ENCODE measurements at places on chromosomes 16 and 17.

GRCh38 chr16:1681032-1681431 is 3.0 kb downstream of the JPT2 start:
- DNase-seq, result no peak

GRCh38 chr16:84847564-84848355 is 28.0 kb downstream of the CRISPLD2 start:
- DNase-seq, result no peak

DNA sequence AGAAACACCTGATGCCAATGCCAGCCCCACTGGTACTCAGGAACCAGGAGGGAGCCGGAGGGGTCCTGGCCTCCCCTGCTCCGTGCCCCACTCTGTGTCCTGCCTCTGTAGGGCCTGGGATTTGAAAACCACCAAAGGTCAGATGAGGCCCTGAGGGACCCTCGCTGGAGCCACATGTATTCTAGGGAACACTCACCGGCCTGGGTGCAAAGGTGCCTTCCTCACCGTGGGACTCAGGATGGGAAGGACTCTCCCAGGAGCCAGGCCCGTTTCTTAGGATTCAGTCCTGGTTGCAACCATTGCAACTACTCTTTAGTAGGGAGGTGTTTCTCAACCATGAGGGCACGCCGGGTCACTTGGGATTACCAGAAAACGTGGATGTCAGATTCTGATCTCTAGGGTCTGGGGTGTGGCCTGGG is 74.6 kb downstream of the N4BP1 start:
- DNase-seq, result no peak

DNA sequence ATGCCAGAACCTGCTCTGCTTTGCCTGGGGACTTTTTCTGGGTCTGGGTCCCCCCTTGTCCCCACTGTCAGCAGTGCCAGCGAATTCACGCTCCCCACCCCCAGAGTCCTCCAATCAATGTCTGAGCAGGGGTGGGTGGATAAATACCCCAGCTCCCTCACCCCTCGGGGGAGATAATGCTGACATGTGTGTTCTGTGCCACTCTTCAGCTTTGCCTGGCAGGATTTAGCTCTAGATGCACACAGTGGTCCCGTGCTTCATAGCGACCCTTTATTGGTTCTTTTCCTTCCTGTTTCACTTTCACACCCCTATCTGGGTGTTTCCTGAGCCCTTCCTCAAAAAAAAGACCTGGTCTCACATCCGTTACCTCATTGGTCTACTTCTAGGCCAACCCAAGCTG is 277.0 kb downstream of the NPIPA8 start:
- DNase-seq, result no peak

DNA sequence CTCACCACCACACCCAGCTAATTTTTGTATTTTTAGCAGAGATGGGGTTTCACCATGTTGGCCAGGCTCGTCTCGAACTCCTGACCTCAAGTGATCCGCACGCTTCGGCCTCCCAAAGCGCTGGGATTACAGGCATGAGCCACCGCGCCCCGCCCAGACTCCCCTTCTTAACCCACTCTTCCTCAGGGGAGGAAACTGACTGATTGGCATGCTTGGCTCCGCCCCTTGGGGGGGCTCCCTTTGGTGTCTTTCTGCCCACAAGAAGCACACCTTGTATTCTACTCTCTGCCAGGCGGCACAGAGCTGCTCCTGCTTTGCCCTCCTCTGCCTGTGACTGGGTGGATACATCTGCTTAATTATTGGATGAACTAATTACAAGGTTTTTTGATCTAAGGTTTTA is 4.7 kb upstream of the ASGR2 start:
- no peak for DNase-seq

DNA sequence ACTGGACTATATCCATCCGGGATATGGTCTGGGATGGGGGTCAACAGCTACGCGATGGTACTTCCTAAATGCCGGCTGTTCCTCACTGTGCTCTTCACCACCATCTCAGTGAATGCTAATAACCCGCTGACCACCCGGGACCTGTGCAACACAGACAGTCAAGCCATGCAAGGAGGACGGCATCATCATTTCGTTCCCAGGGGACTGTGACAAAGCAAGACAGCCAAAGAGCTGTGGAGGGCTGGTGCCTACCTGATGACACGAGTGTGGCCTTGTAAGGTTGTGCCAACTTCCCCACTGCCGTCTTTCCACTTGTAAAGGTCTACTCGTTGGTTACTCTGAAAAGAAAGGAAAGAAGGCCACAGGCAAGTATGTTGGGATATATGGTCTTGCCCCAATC is 33.7 kb downstream of the WDR59 start:
- no peak for DNase-seq

GRCh38 chr16:86101137-86101896 is 202.4 kb downstream of the IRF8 start:
- DNase-seq, result no peak

GRCh38 chr17:4588898-4589625 is 4.7 kb downstream of the SMTNL2 start:
- no peak for DNase-seq

GRCh38 chr17:62688398-62689160 is 61.1 kb downstream of the MRC2 start:
- no peak for DNase-seq

- no peak for DNase-seq
These were observed 4.0 kb upstream of the SMTNL2 start for GRCh38 chr17:4580291-4580690.

All from CD4-positive, alpha-beta T cell treated with Interleukin-4 for 4 hours (primary cell).